Midbrain (tissue), 1 donor: ENCODE measurements at places on chromosomes 11 and 22.

GRCh38 chr11:17730608-17731462 lies 3.7 kb upstream of the KCNC1 start:
- peak; percentile 90 for DNase-seq

- DNase-seq, result peak; percentile 60
Measured at GRCh38 chr22:23878219-23878618, 16.0 kb upstream of the MIF start.

- DNase-seq, result no peak
Measured at GRCh38 chr22:19718456-19719049, 4.2 kb downstream of the SEPTIN5 start.

- no peak for DNase-seq
Measured at GRCh38 chr11:33320814-33321330, 63.7 kb downstream of the HIPK3 start.

- no peak for DNase-seq
Measured at GRCh38 chr11:94149431-94150017, 20.9 kb downstream of the PANX1 start.

DNA sequence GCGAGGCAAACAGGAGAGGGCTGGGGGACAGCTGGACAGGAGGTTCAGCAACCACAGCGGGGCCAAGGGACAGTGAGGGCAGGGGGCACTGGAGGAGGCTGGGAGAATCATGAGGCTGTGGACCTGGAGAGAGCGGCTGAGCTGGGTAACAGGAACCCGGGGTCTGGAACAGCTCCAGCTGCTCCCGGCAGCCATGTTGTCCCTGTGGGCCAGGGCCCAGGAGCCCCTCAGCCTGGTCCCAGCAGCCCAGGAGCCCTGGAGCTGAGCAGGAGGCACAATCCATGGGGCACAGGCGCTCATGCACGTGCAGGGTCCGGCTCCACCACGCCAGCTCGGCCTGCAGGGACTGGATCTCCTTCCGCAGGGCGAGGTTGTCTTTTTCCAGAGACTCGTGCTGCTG lies 7.4 kb downstream of the BATF2 start:
- DNase-seq, result no peak

- DNase-seq, result peak; percentile 85
Measured at GRCh38 chr11:65290448-65291165, 24.1 kb upstream of the CDC42EP2 start.

DNA sequence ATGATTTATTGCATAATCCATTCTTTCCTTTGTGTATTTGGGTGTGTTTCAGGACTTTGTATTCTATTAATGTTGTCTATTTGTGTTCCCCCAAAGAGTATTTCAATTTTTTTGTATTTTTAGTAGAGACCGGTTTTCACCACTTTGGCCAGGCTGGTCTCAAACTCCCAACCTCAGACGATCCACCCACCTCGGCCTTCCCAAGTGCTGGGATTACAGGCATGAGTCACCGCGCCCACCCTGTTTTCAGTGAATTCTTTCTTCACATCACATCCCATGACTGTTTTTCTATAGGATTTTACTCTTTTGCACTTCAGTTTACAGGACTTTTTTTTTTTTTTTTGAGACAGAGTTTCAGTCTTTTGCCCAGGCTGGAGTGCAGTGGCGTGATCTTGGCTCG lies 46.3 kb downstream of the RBX1 start:
- DNase-seq, result no peak

GRCh38 chr22:35995772-35996171 lies 32.9 kb downstream of the RBFOX2 start:
- no peak for DNase-seq

- no peak for DNase-seq
Measured at GRCh38 chr11:36719358-36720107, 121.5 kb upstream of the RAG2 start.

GRCh38 chr11:134999590-134999989 lies 587.5 kb upstream of the B3GAT1 start:
- DNase-seq, result no peak

GRCh38 chr11:95792200-95792599 lies 1.9 kb downstream of the CEP57 start:
- DNase-seq, result no peak

GRCh38 chr22:42949159-42949558 lies 65.8 kb downstream of the PACSIN2 start:
- no peak for DNase-seq

DNA sequence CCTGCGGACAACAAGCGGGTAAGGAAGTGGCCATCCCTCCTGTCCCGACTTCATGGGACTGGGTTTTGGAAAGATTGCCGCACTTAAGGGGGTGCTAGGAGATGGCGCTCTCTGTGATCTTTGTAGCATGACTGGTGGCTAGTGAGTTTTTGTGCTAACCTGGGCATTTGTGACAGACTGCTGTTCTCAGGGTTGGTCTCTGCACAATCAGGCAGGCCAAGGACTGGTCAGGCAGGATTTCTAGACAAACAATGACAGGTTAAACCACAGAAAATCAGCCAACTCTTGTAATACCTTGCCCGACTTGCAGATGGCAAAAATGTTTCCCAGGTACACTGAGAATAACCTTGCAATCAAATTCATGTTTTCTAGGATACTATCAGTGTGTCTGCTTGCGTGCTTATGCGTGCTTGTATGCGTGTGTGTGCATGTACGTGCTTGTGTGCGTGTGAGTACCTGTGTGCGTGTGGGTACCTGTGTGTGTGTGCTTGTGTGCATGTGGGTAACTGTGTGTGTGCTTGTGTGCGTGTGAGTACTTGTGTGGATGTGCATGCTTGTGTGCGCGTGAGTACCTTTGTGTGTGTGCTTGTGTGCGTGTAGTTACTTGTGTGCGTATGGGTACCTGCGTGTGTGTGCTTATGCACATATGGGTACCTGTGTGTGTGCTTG lies 25.6 kb upstream of the SORL1-AS1 start:
- DNase-seq, result no peak

GRCh38 chr11:68116126-68116525 lies 5.1 kb downstream of the CHKA start:
- no peak for DNase-seq

GRCh38 chr11:133409799-133410198 lies 122.5 kb downstream of the OPCML start:
- DNase-seq, result no peak

GRCh38 chr11:73267122-73267846 lies 4.9 kb upstream of the P2RY6 start:
- DNase-seq, result no peak

DNA sequence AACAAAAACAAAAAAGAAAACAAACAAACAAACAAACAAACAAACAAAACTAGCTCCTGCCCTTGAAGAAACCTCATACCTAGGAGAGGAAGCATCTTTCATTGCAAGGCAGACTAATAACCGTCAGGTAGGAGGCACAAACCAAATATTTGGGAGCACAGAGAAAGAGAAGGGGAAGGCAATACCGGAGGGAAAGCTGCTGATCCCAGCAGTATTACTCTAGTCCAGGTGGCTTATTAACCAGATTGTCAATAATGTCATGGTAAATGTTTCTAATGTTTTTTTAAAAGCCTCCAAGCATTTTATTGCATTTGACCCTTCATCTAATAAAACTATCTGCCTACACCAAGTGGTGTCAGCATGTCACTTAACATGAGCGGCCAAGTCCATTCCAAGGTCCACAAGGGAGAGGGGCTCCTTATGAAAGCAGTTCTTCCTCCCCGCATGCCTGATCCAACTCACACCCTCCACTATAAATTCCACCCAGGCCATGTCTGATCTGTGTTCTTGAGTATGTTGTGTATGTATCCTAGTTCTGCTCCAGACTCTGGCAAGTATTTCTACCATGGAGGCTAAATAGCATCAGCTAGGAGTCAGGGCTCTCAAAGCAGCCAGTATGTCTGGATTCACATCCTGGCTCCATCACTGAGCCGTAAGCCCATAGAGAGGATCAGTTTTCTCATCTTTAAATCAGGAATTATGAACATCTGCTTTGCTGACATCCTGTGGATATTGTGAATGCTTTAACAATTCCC lies 208.1 kb upstream of the TENM4 start:
- no peak for DNase-seq

- no peak for DNase-seq
Measured at GRCh38 chr11:61671527-61671926, 8.7 kb upstream of the DAGLA start.

DNA sequence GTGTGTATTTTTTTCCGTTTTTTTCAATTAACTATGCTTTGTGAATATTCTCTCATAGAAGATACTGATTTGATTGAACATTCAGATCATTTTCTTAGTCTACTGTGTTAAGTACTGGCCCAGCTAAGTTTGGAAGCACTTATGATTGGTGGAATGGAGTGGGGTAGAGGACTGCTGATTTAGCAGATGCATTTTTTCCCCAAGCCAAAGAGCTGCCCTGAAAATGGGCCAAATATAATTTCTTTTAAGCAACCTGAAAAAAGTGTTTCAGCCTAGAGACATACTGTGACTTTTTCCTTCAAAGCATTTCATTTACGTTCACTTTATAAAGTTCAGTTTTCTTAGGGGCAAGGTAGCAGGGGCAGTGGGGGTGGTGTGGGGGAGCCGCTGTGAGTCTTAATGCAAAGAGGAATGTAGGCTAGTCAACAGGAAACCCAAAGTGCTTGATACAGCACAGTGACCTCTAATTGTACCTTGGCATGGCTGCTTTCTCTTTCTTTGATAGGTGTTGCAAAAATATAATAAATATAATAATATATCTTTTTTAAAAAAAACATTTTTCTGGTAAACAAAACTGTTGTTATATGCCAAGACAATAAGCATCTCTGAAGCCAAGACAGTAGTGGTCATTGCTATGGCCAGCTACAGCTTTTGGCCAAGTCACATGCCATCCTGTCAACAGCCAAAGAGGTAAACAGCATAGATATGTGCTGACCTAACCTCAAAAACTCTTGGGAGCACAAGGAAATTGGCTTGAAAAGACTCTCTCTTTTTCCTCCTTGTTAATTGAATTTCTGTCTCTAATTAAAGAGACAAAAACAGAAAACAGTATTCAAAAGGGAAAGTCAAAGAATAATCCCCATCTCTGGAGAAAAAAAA lies 58.8 kb downstream of the LIF start:
- no peak for DNase-seq

- DNase-seq, result no peak
Measured at GRCh38 chr11:60130496-60130895, 42.0 kb downstream of the MS4A2 start.

DNA sequence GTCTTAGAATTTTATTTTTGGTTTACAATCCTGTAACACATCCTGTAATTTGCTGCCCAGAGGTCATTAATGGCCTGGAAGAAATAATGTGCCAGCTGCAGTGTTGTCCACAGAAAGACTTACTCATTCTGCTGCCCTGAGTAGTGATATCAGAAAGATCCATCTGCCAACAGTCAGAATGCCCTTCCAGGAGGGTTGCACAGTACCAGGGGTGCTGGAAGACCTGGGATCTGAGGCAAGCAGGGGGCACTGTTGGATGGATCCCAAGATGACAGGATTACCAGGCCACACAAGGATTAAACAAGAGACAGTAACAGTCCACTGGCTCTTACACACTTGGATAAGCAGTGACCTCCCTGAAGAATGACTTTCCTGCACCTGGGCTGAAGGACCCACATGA lies 93.8 kb upstream of the TOP3B start:
- no peak for DNase-seq

DNA sequence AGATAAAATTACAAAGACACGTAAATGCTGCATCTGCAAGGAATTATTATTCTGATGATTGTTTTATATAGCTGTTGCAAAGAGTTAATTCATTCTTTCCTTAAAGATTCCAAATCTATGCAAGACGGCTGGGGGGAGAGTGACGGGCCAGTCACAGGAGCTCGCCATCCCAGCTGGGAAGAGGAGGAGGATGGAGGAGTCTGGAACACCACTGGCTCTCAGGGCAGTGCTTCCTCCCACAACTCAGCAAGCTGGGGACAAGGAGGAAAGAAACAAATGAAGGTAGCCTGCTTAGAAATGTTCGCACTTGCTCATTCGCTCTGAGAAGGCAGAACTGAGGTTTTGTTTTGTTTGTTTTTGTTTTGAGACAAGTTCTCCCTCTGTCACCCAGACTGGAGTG lies 73.0 kb upstream of the ADSL start:
- DNase-seq, result no peak

GRCh38 chr11:8777907-8778767 lies 95.5 kb downstream of the RPL27A start:
- no peak for DNase-seq

GRCh38 chr22:27724157-27724556 lies 77.4 kb downstream of the MN1 start:
- no peak for DNase-seq

DNA sequence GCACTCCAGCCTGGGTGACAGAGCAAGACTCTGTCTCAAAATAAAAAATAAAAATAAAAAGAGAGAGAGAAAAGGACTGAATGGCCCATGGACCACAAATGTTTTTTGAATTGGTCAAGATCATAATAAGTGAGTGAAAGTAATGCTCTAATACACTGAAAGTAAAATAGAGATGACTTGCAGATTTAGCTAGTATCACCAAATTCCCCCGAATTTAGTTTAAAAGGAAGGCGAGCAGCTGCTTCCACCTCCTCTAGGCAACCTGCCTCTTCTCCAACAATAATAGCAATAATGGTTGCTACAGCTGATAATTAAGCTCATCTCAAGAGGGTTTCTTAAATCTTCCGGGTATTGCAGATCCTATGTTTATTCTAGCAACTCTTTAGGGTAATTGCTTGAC lies 36.8 kb downstream of the CELF1 start:
- DNase-seq, result no peak

DNA sequence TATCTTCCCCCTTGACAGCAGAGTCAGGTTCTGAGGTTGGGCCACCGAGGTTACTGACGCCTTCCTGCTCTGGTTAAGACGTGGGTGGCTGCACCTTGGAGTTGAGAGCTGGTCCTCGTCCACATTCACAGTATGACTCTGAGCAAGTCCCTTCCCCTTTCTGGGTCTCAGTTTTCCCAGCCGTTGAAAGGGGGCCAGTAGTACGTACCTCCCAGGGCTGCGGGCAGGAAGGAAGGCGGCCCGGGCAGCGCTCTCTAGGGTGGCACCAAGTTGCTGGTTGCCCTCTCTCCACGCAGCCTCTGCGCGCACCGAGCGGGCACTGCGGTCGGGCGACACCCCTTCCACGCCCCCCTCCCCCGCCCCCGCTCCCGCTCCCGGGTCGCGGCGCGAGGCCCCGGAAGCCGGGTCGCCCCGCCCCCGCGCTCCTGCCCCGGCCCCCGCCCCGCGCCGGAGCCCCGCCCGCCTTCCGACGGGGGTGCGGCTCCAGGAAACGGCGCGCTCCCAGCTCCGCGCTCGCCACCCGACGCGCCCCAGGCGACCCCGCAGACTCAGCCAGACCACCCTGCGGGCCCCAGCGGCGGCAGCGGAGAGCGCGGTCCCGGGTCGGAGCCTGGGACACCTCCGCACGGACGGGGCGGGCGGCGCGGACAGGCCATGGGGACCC lies at the start of gene EHBP1L1:
Gene EHBP1L1 (plus strand): TSS at position 486 of the 664 bp plus-strand sequence. CDS start 250 bp downstream, outside the sequence.
- no peak for DNase-seq

DNA sequence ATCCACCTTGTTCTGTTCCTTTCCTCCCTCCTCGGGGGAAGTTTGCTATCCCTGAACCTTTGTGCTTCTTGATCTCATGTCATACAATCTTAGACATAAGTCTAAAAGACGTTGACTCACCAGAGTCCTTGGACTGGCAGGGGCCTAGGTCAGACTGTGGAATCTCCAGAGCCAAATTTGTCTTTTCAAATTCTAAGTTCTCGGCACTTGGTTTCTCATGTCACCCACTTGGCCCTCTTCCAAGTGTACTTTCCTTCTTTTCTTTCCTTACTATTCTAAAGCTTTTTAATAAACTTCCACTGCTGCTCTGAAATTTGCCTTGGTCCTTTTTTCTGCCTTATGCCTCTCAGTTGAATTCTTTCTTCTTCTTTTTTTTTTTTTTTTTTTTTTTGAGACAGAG lies 30.1 kb upstream of the SMPD1 start:
- DNase-seq, result no peak
